ENCODE measurements at places on chromosomes 11 and 22. TPM values are rescaled to one million over a fixed set of nuclear protein-coding genes. Genes with fewer than 3 reads are reported as not detected.

GRCh38 chr11:69860796-69861445 is 41.7 kb upstream of the FGF3 start:
- peaks cover 7% of the 10 kb centered on the region for H3K4me1 ChIP-seq
- H3K27me3 ChIP-seq = peaks cover 36% of the 10 kb centered on the region
- DNase-seq = no peak

The TMEM45B gene
- 1.7 TPM for polyA plus RNA-seq

The OR8G5 gene
- not detected for polyA plus RNA-seq

The CARD18 gene
- polyA plus RNA-seq = not detected

The MLC1 gene
- polyA plus RNA-seq = 353 TPM
